ENCODE measurements at places on chromosomes 12 and 14.

DNA sequence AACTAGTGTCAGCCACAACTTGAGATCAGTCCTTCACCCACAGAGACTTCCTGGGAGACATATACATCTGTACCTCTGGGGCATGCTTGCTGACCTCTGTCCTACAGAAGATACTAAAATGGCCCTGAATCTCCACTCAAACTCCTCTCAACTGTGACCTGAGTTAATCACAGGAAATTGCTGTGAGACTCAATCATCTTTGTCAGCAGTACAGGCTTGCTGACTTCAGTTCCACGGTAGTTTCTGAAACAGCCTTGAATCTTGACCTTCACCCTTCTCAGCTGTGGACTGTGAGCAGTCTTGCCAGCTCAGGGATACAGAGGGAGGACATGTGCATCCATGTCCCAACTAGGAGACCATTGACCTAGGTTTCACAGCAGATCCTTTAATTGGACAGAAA is 1.4 kb upstream of the KLRC1 start:
- peak; percentile 17 for DNase-seq

DNA sequence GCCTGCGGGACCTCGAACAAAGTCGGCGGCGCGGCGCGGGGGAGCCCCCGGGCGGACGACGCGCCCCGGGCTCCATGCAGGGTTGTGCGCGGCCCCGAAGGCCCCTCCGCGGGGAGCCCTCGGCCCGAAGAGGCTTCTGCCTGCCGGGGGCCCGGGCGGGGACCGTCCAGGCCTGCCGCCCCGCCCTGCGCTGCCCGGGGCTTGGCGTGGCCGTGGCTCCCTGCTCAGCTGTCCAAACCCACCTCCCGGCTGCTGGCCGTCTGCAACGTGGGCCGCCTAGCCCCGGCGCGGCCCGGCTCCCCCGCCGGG is 670 bp downstream of the DYRK2 start:
- peak; percentile 18 for DNase-seq

GRCh38 chr12:27279826-27280225 is 35.7 kb downstream of the STK38L start:
- no peak for DNase-seq

- DNase-seq: peak; percentile 8
These were observed 98.8 kb downstream of the PAWR start for GRCh38 chr12:79591988-79592387.

GRCh38 chr12:124321556-124322270 is 26.8 kb downstream of the RFLNA start:
- no peak for DNase-seq

DNA sequence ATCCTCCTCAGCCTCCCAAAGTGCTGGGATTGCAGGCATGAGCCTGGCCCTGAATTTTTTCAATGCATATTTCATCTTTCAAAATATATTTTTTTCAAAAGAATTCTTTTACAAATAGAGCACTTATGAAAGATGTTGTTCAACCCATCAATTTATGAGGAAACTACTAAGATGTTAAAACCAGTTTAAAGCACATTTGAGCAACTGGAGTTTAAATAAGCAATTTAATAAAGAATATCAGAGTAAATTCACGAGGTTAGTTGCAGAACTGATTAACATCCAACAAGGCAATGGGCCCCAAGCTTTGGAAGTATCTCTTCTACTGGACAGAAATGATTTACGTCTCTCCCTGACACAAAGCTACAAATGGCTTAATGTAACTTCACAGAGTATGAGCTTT is 23.3 kb downstream of the GLT1D1 start:
- no peak for DNase-seq

GRCh38 chr12:112386726-112387125 is 4.5 kb upstream of the HECTD4 start:
- peak; percentile 91 for DNase-seq

- DNase-seq: peak; percentile 68
These were observed 4.2 kb downstream of the RDH5 start for GRCh38 chr12:55724226-55724939.

DNA sequence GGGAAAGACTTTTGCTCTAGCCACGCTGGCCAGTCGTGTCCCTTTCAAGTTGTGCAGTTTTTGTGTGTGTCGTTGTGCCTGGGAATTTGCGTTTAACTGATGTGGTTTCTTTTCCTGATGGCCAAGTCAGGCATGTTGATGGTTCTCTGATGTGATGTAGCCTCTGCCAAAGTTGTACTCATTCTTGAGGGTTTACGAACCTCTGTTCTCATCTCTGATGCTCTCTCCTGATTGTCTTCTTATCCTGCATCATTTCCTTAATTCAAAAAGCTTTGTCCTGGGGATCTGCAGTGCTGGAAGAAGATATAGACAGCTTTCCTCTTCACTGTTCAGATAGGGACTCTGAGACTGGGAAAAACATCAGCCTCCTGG is 25.4 kb downstream of the CD9 start:
- DNase-seq: no peak

DNA sequence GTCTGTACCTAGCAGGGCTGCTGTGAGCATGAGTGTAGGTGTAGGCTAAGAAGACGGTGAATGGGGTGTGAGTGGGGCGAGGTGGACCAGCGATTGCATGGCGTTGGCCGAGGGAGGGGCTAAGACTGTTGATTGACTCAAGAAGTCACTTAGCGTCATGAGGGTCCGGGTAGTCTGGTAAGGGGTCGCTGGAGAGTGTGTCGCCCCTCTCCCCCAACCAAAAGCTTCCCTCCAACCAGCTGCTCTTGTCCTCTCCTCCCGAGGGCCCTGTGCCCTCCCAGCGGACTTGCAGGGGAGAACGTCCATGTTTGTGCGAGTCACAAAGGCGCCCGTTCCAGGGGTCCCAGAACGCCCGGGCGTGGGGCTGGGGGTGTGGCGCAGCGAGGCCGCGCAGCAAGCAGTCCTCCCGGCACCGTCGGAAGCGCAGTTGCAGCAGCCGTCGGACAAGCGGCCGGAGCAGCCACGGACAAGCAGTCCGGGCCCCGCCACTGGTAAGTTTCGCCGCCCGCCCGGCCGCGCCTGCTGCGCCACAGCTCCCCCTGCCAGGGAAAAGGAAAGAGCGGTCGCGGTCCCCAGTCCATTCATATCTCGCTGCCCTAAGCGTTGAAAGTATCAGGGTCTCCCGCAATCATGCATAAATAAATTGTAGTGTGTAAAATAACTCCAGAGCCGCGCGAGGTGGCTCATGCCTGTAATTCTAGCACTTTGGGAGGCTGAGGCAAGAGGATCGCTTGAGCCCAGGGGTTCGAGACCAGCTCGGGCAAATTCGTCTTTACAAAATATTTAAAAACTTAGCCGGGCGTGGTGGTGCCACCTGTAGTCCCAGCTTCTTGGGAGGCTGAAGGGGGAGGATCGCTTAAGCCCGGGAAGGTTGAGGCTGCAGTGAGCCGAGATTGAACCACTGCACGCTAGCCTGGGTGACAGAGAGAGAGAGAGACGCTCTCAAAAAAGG is at the start of gene CCDC63:
Gene CCDC63, plus strand, starts transcription at position 373 of the 952 bp plus-strand sequence. CDS start 5,968 bp downstream, outside the sequence.
- DNase-seq: peak; percentile 47

DNA sequence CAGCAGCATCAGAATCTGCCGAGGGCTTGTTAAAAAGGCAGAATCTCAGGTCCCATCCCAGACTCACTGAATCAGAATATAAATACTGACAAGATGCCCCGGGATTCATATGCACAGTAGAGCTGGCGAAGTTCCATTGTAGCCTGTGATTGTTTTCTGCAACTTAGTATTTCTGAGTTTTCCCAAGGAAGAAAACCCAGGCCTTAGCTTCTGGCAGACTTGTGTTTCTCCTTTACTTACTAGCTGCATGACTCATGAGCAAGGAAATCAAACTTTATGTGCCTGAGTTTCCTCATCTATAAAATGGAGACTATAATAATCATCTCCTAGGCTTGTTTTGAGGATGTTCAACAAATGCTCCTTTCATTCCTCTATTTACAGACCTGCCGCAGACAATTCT is 278.5 kb upstream of the PLEKHG7 start:
- DNase-seq: peak; percentile 55

DNA sequence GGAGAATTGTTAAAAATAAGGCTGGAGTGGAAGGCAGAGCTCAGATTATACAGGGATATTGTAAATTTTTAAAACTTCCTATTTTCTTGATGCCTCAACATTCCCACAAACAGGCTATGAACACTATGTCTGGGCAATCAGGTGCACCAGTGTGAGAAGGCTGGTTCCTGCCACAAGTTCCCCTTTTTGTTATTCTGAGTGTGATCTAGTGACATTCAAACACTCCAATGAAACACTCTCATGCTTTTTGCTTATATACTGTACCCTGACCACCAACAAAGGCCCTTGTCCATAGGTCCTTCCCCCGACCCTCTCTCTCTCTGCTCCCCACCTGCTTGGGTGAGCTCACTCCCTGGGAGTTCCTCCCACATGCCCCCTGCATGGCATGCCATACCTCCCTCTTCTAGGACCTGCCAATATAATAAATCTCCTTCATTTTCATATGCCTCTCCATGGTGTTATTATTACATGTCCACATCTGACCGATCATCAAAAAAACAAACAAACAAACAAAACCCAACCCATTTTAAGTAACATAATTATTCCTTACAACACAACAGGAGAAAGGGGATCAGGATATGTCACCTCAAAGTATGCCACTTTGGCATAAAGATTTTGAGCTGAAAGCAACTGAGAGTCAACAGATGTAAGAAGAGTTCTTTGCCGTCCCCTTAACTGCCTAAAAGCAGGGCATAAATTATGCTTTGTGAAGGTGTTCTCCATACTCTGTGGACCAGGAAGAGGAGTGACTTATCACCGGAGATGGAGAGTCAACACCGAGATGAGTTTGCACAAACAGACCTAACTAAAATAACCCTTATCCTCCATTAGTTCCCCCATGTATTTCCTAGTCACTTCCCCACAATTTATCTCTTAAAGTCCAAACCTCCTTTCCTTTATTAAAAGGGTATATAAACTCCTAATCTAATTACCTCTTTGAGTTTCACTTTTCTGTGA is 42.5 kb upstream of the CATSPERB start:
- no peak for DNase-seq

DNA sequence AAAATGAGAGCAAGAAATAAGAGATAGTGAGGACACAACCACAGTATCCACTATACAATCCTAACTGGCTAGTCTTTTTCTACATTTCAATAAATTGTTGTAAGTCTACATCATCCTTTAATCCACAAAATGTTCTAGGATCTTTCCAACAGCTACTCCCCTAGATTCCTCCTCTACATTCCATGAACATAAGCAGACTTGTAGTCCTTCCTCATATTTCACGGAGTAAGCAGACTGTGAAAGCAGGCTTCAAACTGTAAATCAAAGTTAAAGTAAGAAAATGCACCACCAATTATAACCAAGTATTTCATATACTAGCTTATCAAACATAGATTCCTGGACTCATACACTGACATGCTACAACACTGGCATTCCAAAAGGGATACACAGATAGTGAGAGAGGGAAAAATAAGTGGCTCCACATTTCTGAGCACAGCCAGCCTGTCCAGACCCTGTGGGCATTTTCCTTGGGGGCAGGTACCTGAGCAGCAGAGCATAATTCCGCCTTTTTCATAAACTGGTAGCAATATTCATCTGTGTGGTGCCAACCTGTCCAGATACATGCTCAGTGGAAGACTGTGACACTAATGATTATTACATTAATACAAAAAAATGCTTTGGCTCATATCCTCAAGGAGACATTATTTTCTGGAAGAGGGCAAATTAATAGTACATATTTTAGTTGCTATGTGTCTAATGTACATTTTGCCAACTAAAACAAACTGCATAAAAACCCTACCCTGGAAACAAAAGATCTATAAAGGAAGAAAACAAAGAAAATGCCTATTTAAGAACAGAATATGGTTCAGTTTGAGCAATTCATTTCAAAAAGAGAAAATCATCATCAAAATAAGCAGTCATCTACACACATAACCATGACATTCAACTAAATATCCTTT is 113.3 kb upstream of the FSCB start:
- DNase-seq: no peak

GRCh38 chr12:93583627-93584392 is 11.3 kb downstream of the SOCS2 start:
- no peak for DNase-seq

DNA sequence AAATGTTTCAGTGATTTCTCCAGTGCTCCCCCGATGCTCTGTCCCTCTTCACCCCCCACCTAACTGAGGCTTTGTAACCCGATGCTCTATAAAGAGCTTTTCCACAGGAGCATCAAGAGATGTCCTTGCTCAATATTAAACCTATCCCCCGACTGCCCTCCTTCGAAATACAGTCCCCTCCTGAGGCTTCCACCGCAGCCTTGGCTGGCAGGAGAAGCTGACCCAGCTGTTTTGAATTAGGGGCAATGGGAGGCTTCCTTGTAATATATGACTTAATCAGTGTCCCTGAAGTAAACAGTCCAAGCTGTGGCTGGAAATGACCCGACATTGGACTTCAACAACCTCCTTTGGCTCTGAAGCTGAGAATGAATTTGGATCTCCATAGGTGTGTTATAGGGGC is 62.4 kb downstream of the TMEM30B start:
- peak; percentile 11 for DNase-seq

DNA sequence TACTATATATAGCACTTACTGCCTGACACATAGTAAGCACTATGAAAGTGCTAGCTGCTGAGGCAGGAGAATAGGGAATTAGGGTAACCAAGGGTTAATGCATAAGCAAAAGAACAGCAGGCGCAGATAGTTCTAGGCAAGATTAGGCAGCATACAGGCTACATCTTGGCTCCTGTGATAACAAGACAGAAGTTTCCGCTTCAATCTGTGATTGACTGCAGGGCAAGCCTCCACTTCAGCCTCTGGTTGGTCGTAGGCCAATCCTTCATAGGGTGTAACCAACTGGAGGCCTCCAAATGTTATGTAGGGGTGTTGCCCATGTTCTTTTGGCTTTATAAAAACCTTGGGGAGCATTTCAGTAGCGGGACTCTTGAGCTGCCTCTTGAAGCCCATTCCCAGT is 46.9 kb downstream of the KLHL28 start:
- peak; percentile 41 for DNase-seq

DNA sequence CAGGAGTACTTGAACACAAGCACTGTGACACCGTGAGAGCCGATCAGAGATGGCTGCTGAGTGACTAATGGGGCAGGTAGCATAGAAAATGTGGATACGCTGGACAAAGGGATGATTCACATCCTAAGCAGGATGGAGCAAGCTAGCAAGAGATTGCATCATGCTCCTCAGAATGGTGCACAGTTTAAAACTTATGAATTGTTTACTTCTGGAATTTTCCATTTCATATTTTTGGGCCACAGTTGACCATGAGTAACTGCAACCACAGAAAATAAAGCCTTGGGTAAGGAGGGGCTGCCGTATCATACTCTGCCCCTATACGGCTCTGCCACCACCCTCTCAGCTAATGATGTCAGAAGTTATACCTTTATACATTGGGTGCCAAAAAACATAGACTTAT is 23.3 kb upstream of the MARK3 start:
- DNase-seq: peak; percentile 98

DNA sequence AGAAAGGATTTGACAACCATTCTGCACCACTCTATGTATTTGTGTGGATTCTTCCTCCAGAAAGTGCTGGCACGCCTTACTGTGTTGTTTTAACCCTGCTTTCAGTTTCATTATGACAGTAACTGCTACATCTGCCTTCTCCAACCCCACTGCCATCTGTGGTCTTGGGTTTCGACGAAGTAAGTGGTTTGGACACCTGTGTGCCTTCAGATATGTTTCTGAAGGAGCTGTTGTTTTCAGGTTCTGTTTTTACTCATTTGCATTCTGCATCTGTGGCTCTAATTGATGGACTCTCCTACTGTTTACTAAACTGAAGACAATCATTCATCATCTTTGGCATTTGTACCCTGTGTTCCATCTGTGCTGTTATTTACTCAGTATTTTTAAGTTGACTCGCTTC is 4.1 kb downstream of the TSHR start:
- DNase-seq: no peak

GRCh38 chr12:58081488-58081887 is 140.1 kb downstream of the ATP23 start:
- no peak for DNase-seq
